ENCODE measurements at places on chromosomes 16 and 17.

- DNase-seq = no peak
Measured at GRCh38 chr17:68288375-68288774, 2.6 kb downstream of the SLC16A6 start.

DNA sequence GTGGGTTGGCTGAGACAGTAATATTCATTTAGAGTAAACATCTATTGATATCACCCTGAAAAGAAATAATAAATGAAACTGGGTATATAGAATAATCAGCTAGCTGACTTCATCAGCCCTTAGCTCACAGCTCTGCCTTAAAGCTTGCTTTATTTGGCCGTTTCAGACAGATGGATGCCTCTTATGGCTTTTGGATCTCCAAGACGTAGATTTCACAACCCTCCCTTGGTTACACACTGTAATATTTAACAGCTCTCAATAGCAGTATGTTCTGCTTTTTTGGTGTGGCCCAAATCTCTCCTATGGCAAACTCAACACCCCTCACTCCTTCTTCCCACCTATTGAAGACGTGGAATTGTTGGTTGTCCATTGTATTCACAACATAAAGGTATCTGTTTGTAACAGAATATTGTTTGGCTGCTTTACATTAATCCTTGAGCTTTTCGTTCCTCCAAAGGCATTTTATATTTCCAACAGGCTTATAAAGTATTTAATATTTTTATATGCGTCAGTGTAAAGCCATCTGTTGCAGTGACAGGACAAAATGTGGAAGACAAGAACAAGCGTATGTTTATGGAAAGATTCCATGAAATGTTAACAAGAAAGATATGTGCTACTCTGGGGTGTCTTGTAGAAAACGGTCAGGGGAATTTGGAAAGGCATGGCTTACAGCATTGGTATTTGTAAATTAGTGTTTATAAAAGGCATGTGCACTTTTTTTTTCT, 837.0 kb upstream of the RBFOX1 start:
- DNase-seq = no peak

DNA sequence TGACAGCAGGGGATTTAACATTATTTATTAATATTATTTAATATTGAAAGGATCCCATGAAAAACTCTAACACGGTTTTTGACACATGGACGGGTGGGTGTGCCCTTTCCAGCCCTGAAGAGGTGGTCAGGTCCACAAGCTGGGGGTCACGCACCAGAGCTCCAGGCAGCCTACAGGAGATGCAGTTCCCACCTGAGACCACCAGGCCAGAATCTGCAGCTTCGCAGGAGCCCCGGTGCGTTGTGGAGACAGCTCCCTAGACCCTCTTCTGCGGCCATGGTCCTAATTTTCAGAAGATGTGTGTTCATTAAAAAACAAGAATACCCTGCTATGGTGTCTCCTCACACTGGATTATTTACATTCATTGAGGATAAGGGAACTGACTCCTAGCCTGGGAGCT, 331.1 kb downstream of the C16orf95 start:
- no peak for DNase-seq

DNA sequence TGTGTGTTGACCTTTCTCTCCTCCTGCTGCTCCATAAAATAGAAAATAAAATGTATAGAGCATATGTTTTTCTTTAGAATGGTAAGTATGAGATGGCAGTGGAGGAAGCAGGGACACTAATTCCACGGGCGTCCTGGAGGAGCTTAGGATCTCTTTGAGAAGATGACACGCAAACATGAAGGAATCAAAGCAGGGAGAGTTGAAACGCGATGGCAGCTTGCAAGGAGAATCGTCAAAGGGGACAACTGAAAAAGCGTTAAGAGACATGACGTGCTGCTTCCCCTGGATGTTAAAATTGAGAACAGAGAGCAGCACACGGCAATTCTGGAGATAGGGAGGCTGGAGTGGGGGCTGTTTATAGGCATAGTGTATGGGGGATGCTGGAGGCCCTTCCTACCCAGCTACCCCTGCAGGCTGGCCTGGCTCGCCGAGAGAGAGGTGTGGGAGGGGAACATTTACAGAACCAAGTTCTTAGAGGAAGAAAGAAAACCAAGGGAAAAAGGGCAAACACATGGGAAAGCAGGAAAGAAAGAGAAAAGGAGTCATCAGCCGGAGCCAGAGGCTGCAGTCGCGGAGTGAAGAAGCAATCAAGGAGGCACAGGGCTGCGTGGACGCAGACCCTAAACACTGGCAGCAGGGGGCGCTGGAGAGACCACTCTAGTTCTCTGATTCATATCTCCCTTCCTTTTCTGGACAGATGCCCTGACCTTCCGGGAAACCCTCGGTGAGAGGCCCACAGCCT, 55.8 kb downstream of the MYH13 start:
- DNase-seq = peak; percentile 67

- DNase-seq = no peak
Measured at GRCh38 chr17:18124345-18125126, 16.0 kb downstream of the MYO15A start.

DNA sequence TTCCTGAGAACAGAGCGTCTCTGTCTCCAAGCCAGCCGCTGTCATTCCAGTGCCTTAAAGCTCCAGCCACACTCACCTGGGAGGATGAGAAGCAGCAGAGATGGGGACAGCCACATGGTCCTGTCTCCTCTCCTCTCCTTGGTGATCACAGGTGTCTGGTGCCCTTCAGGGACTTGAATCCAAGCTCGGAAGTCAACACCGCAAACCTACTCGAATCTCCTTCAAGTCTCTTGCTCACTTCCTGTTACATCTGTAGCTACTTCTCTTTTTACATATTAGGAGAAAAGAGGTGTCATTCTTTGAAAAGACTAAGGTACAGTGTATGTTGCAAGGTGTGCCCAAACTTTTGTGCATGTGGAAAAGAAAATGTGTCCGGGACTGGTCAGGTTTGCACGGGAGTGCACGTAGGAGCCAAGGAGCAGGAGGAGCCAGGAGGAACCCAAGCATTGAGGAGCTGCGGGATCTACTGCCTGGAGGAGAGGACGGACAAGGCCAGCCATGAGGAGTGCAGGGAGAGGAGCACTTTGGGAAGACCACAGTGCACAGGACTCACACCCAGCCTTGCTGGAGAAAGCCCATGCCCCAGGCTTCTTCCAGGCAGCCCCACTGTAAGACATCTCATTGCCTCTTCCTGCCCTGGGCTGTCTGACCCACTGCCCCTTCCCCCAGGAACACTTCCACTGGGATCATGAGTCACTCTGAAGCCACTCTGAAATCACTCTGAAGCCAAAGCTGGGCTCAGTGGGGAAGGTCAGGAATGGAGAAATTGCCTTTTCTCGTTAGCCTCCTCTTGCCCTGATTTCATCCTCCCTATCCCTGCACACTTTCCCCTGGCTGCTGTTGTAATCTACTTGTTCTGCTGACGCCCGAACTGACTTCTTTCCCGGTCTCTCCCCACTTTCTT, at the start of gene CD300LD:
Gene CD300LD (minus strand): TSS at position 197 of the 904 bp plus-strand sequence. CDS start 81 bp downstream, at position 116.
- no peak for DNase-seq

DNA sequence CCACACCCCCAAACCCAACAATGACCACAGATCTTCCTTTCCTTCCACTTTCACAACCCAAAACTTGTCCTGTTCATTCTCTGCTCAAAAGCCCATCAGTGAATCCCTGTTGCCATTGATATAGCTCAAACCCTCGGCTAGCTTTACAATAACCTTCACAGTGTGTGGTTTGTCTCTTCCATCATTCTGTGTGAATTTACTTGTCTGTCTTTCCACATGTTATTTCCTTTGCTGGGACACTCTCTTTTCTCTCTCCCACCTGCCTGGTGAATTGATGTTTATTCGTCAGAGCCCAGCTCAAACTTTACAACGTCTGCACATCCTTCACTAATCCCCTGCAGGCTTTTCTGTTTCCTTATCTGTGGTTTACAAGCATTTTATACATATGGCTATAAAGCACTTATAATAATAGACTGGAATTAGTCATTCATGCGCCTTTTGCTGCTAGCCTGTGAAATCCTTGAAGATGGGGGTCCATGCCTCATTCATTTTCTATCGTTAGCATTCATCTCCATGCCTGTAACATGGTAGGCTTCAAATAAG, 114.4 kb downstream of the CDH13 start:
- DNase-seq = no peak

DNA sequence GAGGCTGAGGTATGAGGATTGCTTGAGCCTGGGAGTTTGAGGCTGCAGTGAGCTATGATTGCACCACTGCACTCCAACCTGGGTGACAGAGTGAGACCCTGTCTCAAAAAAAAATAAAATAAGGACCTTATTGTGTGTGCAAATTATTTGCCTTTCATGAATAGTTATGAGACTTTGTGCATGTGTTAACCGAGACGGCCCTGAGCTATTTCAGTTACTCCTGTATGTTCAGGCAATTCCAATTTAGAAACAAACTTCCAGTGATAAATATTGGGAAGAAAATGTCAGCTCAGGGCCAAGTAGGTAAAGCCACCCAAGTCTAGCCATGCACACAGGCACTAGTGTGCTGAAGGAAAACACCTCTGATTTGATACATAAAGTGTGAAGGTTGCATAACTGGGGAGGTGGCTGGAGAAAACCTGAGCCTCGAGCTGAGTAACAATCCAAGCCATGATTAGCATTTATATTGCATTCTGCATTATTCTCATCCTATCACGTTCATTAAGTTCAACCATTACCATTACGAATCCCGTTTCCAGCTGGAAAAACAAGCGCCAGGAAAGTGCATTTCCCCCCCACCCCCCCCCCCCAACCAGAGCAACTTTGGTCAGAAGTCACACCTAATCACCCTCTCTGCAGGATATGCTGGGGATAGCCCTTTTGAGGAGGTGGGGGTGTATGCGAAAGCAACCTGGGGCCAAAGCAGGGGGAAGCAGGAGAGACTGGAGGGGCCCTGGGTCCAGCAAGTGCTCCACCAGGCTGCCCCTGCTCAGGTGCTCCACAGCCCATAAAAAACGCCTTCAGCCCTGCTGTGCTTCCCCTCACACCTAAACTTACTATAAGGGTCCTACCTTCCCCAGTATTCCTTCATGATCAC, 18.6 kb upstream of the ENDOV start:
- no peak for DNase-seq

DNA sequence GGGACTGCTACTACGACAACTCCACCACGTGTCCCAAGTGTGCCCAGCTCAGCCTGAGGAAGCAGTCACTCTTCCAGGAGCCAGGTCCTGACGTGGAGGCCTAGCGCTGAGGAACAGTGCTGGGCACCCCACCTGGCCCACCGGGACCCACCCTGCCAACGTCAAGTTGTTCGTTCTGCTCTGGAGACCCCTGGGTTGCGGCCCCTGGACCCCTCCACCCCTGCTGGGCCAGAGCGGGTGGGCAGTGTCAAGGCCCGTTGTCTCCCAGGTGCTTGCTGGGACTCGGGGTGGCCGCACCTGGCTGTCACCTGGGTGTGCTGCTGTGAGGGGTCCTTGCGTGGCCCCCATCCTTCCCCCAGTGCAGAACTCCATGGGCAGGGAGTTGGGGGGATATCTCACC, 34.4 kb downstream of the CDRT15L2 start:
- DNase-seq = no peak

DNA sequence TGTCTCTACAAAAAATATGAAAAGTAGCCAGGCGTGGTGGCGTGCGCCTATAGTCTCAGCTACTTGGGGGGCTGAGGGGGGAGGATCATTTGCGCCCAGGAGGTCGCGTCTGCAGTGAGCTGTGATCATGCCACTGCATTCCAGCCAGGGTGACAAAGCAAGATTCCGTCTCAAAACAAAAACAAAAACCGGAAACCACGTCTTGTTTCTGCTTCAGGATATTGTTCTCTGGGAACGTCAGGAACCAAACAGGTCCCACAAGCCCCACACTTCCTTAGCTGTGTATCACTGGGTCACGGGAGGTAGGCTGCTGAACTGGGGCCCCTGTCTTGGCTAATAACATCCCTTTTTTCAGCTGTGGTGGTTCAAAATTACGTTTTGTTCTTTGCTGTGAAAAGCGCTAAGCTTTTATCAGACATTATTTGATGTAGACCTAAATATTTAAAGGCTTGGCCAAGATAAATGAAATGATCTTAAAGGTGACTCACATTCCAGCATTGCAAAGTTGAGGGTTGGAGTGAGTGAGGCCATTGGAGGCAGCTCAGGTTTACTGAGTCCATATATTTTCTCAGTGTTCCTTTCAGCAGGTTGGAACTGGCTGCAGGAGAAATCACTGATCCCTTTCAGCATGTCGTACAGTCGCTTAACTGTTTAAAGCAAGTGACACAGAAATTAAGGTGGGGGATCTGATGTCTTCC, 16.4 kb upstream of the SEC14L1 start:
- DNase-seq = peak; percentile 74

- DNase-seq = no peak
Measured at GRCh38 chr17:40558890-40559563, 6.2 kb downstream of the CCR7 start.

- no peak for DNase-seq
Measured at GRCh38 chr16:66662445-66663194, 33.9 kb downstream of the CMTM4 start.

DNA sequence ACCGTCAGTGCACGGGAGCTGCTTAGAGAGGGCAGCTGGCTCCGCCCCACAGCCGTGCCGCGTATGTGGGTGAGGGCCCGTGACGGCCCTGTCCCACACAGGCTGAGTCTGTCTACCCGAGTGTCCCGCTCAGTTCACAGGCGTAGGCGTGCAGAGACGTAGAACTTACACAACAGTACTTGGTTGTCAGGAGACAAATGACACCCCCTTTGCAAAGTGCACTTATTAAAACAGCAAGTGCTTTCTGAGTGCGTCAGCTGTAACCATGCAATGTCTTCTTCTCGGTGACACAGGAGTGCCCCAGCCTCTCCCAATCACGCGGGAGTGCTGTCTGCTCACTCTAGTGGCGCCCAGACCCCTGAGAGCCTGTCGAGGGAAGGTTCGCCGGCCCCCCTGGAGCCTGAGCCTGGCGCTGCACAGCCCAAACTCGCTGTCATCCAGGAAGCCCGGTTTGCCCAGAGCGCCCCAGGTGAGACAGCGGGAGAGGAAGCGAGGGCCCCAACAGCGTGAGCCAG, 64.2 kb downstream of the FOXK2 start:
- no peak for DNase-seq

DNA sequence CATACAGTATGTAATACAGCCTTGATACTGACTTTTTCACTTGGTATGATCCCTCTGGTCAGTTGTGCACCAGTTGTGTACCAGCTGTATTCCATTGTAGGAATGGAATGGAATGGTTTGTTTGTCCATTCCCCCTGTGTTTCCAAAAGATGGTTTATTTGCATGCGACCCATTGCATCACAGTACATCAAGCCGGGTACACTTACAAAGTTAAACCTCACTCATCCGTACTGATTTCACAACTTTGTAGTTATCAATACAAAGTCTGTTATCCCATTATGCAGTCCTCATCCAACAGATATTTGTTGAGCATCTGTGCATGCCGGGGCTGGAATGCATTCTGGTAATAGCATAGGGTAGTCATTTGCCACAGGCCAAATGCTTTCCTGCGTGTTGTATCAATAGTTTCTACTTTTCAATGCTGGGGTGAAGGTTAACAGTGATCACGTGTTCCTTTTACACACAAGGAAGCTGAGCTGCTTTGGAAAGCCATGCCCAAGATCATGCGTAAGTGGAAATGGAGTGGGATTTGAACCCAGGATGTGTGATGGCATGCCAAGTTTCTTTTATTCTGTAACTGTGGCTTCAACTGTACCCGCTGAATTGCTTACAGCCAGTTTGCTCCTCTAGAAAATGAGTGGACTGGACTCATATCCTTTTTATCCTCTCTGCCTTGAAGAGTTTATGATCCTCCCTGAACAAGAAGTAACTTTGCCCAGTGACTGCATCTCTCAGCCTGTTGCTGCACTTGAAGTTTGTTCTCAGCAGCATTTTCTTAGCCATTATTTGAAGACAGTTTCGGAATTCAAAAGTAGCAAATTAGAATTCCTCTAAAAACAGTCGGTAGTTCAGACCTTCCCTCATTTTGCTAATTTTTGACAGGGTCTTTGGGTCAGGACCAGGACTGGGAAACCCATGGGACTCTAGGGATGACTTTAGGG, 228.5 kb downstream of the CCDC182 start:
- no peak for DNase-seq

- no peak for DNase-seq
Measured at GRCh38 chr16:85838381-85838780, 38.9 kb downstream of the COX4I1 start.
